Myocyte (in vitro differentiated cells): ENCODE measurements at places on chromosomes 7 and 10.

DNA sequence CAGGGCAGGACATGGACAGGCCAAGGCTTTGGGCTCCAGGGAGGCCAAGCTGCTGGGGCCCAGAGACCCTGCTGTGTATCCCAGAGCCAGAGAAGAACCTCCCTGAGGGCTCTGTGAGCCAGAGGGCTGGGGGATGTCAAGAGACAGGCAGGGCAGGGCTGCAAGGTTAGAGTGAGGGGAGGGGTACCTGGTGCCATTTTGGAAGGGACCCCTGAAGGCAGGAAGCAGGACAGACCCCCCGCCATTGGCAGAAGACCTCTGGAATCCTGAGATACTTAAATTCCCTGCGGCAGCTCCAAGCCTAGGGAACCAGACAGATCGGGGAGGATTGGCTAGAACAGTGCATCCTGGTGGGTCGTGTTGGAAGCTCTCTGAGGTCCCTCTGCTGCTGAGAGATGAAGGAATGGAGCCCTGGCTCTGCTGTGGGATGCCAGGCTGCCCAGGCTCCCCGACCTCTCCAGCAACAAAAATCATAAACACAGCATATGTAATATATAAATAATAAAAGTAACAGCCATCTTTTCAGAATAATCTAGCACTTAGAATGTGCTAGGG lies 75.0 kb downstream of the LHPP start:
- no peak for DNase-seq

DNA sequence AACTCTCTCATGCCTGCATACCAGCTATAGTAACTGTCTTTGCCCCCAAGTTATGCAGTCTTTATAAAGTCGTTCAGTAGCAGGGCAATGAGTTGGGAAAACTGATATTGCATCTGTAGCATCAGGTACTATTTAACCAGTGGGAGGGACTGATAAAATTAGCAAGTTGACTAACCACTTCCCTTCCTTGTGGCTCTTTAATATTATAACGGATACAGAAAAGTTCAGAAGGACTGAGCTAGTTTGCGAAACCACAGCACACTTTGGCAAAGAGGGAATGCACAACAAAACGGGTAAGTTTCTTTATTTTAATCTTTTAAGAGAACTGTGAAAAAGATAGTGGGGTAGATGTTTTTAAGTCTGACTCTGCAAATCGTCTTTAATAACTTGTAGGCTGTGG lies 205.3 kb upstream of the HDAC9 start:
- DNase-seq: no peak

DNA sequence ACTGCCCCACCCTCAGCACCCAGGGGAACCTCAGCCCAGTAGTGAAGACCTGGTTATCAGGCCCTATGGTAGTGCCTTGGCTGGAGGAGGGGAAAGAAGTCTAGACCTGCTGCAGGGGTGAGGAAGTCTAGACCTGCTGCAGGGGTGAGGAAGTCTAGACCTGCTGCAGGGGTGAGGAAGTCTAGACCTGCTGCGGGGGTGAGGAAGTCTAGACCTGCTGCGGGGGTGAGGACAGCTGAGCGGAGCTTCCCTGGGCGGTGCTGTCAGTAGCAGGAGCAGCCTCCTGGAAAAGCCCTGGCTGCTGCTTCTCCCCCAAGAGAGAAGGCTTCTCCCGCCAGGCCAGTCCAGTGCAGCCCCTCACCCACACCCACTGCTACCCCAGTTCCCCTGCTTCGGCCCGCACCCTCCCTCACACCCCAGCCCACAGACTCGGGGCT lies 6.3 kb downstream of the NOS3 start:
- no peak for DNase-seq

DNA sequence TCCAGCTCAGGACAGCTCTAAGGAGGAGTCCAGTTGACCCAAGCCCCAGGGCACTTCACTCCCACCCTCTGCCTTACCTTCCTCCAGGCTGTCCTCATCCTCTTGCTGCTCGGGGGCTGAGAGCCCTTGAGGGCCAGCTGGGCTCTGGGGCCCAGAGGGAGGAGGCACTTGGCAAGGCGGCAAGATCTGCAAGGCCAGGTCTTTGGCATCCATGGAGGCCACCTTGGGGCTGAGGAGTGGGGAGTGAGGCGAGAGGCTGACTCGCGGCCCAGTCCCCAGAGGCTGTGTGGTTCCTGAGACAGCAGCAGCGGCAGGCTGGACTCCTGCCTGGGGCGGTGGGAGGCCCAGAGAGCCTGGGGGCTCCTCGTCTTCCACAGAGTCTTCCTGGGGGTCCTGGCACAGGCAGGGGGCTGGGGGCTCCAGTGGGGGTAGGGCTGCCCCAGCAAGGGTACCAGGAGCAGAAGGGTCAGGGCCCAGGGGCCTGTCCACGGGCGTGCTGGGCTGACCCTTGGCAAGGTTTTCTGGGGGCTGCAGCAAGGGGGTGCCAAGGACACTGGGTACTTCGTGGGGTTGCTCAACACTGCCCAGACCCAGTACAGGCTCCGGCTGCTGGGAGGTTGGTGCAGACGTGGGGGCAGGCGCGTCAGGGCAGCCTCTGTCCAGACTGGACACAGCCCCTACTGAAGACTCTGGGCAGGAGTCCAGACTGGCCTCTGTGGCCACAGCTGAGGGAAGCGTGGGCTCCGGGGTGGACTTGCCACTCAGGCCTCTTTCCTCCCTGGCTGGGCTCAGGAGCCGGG lies 6.5 kb downstream of the NACAD start:
- peak; percentile 95 for DNase-seq

- peak; percentile 81 for DNase-seq
These were observed 115.5 kb upstream of the ZMIZ1 start for GRCh38 chr10:78953113-78953798.
